ENCODE measurements at places on chromosomes 3 and 15. TPM values are rescaled to one million over a fixed set of nuclear protein-coding genes. Genes with fewer than 3 reads are reported as not detected.

The TMEM87A gene
- total RNA-seq = 47.1 TPM

The GJD2 gene
- not detected for total RNA-seq

DNA sequence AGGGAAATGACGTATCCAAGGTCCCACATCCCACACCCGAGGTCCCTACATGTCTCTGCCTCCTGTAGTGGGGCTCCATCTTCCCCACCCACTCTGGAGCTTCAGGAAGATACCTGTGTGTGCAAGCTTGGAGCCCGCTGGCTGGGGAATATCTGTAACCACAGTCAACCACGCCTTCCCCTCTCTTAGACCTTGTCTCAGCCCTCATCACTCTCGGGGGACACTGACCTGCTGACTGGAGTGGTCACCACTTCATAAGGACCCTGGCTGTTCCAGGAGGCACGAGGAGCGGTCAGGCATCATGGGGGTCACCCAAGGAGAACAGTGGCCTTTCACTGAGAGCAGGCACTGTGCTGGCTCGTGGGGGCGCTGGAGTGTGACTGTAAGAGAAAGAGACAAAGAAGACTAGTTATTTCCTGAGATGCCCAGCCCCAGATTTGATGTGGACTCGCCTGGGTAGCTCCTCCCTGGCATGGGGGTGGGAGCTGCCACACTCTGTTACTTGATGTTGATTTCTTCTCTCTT is 48.6 kb downstream of the CTXND1 start:
- DNase-seq = no peak

GRCh38 chr15:69032031-69032430 is 17.5 kb downstream of the NOX5 start:
- no peak for DNase-seq

DNA sequence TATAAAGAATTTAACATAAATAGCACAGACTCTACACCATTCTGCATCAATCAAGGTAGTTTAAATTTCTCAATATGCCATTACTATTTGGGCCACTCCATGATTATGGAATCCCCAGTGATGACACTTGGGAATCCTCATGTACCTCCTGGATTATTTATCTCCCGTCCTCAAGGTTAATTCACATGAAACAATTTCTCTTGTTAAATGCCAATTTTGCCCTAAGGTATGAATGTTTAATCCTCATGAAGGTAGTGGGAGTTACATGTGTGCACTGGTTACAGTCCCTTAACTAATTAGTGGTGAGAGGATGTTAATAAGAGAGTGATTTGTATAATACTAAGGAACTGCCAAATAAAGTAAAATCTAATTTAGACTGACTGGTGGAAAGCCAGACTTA is 372.3 kb upstream of the MDFIC2 start:
- no peak for DNase-seq

GRCh38 chr3:66322436-66322835 is 101.6 kb downstream of the SLC25A26 start:
- DNase-seq = no peak

The NCKIPSD gene
- 24.3 TPM for total RNA-seq

The NCEH1 gene
- 4.5 TPM for total RNA-seq

The GOLGA8S gene
- total RNA-seq = not detected

The HYAL1 gene
- total RNA-seq = 0.24 TPM

- DNase-seq = no peak
Observed at GRCh38 chr15:79447060-79447459, 14.9 kb downstream of the MINAR1 start.

DNA sequence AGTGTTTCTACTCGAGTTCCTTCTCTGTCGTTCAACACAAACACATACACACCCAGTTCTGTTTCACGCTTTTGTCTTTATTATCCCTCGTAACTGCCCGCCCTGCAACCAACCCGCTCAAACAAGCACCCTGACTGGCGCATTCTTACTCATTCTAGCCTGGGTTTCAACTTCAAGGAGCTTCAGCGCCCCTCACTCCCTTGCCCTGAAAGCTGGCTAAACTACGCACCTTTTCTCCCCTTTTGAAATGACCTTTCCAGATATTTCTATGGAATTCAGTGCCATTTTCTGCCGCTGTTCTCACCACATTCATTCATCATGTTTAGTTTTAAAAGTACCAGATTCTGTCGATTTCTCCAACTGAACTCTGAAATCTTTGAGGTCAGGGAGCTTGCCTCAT is 653 bp upstream of the MFSD1 start:
- DNase-seq = no peak

DNA sequence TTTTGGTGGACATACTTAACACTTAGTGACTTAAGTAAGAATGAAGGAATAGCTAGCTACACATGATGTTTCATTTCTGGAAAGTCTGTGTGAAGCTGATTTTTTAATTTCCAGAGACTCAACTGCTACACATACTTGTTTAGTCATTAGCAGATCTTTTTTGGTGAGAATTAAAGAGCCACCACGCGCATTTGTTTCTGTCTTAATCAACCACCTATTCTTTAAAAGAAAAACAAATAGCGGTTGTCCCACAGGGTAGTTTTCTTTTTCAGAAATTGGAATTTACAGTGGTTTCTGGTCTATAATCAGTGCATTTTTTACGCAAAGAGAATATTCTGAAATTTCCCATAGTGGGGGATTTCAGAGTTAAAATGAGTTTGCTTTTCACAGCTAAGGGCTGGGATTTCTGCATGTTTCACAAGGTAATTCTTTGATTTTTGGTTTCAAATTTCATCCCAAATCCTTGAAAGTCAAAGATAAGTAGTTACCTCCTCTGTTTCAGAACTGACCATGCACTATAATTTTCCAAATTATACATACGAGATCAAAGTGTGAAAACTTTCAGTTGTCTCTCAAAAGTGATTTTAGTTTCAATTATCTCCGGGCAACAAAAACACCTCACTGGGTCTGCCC is 631.0 kb upstream of the GRM7 start:
- DNase-seq = no peak

The SPRED1 gene
- total RNA-seq = 4.3 TPM

GRCh38 chr3:14391033-14391432 is 11.4 kb upstream of the SLC6A6 start:
- DNase-seq = no peak

The MINDY4B gene
- not detected for total RNA-seq

The EXD1 gene
- total RNA-seq = not detected

GRCh38 chr3:29914861-29915524 is 634.1 kb downstream of the RBMS3 start:
- DNase-seq = no peak

The PLA2G4E gene
- total RNA-seq = not detected

DNA sequence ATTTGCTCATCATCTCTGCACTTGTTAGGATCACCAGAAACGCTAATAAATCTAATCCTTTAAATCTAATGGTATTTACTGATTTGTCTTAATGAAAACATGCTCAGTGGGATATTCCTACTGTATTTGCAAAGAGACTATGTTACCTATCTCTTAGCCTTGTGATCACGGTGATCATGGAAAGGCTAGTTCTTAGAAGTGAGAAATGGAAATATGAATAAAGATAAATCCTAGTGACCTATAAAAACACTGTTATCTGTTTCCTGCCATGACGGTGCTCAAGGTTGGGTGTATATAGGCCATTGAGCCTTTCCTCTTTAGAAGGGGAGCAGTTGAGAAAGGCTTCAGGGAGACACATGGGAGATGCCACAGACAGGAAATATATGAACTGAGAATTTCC is 116.3 kb downstream of the THRB start:
- DNase-seq = no peak

- DNase-seq = no peak
Observed at GRCh38 chr3:38562467-38562925, 66.4 kb downstream of the EXOG start.

The PRSS50 gene
- not detected for total RNA-seq

The ITIH4 gene
- total RNA-seq = 6.9 TPM

The AHSG gene
- 0.66 TPM for total RNA-seq

The LRRC28 gene
- 9.4 TPM for total RNA-seq

GRCh38 chr3:58296269-58296668 is 9.8 kb upstream of the RPP14 start:
- no peak for DNase-seq

- DNase-seq = no peak
Observed at GRCh38 chr15:93001881-93002280, 87.1 kb downstream of the RGMA start.

GRCh38 chr15:74817370-74817737 is 4.7 kb downstream of the LMAN1L start:
- no peak for DNase-seq

GRCh38 chr3:68007621-68008226 is 353.3 kb upstream of the SUCLG2 start:
- DNase-seq = peak; percentile 13

DNA sequence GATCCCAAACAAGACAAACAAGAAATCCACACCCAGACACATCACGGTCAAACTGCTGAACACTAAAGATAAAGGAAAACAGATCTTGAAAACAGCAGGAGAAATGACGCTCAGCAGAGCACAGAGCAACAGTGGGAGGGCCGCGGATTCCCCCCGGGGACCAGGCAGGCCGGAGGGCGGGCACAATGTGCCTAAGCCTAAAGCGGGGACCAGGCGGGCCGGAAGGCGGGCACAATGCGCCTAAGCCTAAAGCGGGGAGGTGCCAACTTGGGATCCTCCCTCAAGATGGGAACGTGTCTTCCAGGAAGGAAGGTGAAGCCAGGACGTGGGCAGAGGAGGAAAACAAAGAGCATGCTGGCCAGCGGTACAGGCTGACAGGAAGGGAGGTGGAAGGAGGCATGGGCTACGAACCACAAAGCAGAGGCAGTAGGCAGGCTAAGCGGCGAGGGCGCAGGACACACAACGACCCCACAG is 31.1 kb downstream of the CYFIP1 start:
- no peak for DNase-seq

Measured in activated T-cell treated with anti-CD3 and anti-CD28 coated beads, Interleukin-2, amount 50 U/mL, for 4 hours (primary cell).